ENCODE measurements at places on chromosomes 12 and 14.

- DNase-seq, result no peak
These were observed 316.4 kb downstream of the NOVA1 start for GRCh38 chr14:26281280-26281998.

GRCh38 chr12:16076970-16077522, 165.9 kb downstream of the DERA start:
- DNase-seq, result no peak

GRCh38 chr14:85573406-85573805, 43.5 kb downstream of the FLRT2 start:
- no peak for DNase-seq

- no peak for DNase-seq
These were observed 118.1 kb downstream of the RERGL start for GRCh38 chr12:17971850-17972249.

GRCh38 chr14:96139879-96140278, 64.8 kb upstream of the BDKRB2 start:
- DNase-seq, result no peak

DNA sequence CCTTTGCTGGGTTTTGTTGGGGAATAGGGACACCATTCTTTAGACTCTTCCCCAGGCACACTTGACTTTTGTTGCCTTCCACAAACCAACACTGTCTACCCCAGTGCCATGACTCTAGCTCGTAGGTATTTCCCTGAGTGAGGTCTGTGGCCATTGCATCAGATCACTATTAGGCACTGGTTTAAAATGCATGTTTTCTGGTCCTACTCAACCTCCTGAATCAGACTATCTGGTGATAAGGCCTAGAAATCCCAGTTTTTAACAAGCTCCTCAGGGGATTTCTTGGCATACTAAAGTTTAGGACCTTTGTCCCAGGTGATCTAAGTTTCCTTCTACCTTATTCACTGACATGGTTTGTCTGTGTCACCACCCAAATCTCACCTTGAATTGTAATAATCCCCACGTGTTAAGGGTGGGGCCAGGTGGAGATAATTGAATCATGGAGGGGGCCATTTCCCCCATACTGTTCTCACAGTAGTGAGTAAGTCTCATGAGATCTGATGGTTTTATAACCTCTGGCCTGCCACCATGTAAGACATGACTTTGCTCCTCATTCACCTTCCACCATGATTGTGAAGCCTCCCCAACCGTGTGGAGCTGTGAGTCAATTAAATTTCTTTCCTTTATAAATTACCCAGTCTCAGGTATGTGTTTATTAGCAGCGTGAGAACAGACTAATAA, 87.8 kb upstream of the PSMC1 start:
- no peak for DNase-seq

DNA sequence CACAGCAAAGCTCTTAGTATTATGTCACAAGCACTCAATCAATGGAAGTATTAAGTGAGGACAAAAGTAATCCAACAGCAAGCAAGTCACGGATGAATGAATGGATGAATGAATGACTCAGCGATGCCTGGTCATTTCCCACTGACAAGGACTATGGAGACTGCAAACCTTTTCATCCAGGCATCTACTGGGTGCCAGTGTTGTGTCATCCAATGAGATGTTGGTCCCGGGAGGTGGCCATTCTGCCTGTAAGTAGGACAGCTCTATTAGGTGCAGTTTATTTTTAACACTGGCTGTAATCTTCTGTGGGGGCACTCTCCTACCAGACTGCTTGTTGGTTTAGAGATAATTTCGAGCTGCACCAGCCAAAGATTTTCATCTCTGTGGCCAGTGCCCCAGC, 39.4 kb downstream of the STAB2 start:
- peak; percentile 46 for DNase-seq

GRCh38 chr14:35877276-35877675, 51.1 kb downstream of the BRMS1L start:
- no peak for DNase-seq

- no peak for DNase-seq
These were observed 38.9 kb downstream of the RASSF8 start for GRCh38 chr12:25997201-25997963.

DNA sequence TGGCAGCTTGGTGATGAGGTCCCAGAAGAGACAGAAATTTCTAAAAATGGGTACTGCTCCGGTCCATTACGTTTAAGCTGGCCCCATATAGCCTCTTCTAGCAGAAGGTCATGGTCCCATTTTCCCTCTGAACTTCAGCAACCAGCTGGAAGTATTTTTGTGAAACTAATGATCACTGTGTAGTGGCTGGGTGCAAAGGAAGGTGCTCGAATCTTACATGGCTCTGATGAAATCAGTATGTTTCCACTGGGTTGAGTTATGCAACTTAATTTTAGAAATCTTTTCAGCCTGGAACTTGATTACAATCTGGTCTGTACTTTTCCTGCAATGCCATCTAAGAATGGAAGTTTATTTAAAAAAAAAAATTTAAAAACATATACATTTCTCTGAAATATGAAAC, 228.5 kb downstream of the FOXN3 start:
- DNase-seq, result no peak

- no peak for DNase-seq
These were observed 299.6 kb upstream of the DCN start for GRCh38 chr12:91482231-91482630.

GRCh38 chr14:95710106-95710505, 3.8 kb downstream of the TCL1A start:
- DNase-seq, result no peak

- DNase-seq, result no peak
These were observed 6.9 kb downstream of the LMO3 start for GRCh38 chr12:16599081-16599480.

DNA sequence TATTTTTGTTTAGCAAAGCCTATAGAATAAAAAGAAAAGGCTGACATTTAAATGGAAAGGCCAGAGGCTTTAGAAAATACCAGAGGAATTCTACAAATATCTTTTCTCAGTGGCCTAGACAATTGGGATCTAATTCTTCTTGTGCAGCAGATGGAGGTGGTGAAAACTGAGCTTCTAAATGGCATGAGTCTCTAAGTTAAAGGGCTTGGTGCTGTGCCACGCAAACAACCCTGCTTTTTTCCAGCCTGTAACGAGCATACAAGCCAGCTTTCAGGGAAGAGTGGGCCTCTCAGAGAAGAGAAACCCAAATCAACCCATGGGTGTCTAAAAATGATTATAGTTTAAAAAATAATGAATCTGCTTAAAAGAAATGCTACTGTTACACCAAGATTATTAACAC, 237.9 kb upstream of the NAV3 start:
- DNase-seq, result no peak

- DNase-seq, result no peak
These were observed 66.3 kb downstream of the B4GALNT3 start for GRCh38 chr12:526089-526488.

GRCh38 chr14:78479127-78479780, 309.1 kb downstream of the NRXN3 start:
- DNase-seq, result no peak

GRCh38 chr14:30118992-30119640, 191.5 kb upstream of the PRKD1 start:
- no peak for DNase-seq

DNA sequence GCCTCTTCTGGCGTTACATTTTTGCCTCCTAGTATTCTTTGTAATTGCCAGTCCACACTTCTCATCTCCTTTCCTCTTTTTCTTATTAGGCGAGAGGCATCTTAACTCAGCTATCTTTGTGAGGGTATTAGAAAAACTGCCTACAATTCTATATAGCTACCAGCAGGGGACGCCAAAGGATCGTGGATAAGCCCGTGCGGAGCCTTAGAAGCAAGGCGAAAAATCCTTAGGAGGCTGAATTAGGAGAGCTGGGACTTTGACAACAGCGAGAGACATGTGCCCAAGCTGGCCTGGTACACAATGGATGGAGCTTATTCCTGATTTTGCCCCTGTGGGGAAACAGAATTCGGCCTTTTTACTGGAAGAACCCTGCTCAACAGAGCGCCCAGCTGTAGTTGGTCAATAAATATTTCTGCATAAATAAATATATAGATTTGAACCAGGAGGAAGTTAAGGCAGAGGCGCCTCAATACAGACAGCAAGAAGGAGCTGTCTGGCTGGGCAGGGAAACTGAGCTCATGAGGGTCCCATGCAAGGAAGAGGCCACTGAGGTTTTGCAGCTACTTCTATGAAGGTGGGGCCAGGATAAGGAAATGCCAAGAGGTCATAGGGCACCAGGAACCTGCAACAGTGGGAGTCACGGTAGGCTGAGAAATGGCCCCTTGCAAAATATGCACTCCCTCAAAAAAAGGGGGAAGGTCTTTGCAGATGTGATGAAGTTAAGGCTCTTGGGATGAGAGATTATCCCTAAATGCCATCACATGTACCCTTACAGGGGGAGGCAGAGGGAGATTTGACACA, 14.6 kb upstream of the RBM19 start:
- DNase-seq, result peak; percentile 27

DNA sequence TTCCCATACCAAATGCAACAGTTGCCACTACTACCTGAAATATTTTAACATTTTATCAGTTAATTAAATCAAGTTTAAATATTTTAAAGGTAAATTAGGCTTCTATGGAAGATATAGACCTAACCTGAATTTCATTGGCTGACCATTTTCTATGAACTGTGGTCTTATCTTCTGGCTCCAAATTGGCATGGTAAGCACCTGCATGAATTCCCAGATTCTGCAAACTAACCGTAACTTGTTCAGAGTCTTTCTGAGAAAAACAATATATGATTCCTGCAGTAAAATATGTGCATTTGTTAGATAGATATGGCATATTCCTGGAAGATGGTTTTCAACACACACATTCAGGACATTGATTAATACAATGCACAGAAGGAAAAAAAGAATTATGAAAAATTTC, 25.9 kb downstream of the RECQL start:
- no peak for DNase-seq
